ENCODE measurements at places on chromosomes 7 and 10.

GRCh38 chr10:72605122-72605521 is 20.8 kb downstream of the MICU1 start:
- DNase-seq = no peak

DNA sequence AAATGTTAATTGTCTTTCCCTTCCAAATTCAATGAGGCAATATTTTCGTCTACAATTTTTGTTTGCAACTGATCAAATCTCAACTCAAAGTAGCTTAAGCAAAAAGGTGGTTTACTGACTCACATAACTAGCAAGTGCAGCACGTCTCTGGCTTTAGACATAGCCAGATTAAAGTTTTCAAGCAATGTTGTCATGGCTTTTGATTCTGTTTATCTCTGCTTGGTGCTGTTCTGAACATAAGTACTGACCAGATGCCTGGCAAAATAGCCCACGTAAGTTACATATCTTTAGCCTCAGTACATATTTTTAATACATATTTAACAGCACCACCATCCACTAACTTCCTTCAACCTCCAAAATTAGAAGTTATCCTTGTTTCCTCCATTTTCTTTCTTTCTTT is 877.9 kb downstream of the KCNMA1 start:
- no peak for DNase-seq

- no peak for DNase-seq
These were observed 492.0 kb upstream of the AKR1E2 start for GRCh38 chr10:4334015-4334414.

DNA sequence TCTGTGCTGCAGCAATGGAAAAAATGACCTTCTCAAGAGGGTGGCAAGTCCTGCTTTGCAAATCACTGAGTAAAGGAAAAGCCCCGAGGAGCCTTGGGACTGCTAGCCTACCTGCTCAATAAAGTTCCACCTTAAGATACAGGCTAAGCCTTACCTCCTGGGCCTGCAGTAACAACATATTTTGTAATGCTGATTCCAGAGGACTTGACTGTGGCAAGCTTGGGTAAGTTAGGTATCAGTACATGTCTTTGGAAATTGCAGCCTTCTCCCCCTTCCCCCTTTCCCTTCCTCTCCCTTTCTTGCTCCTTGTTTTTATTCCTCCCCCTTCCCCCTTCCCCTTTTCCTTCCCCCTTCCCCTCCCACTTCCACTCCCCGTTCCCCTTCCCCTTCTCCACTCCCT is 126.2 kb downstream of the SORCS3 start:
- no peak for DNase-seq

DNA sequence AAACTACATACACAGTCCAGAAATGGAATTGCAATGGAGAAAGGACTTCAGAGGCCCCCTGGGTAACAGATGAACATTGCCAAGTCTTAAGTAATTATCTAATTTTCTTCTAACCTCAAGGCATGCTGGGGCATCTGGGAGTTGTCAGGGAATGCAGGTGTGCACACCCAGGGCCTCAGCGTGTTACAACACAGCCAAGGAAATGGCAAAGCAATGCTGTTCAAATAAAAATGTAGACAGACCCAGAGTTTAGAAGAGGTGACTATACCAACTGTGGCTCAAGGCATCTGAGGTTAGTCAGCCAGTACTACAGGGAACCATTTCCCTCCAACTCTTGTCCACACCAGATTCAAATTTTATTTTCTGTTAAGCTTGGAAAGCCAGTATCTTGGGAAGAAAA is 73.6 kb downstream of the CCDC3 start:
- no peak for DNase-seq

- DNase-seq = no peak
These were observed 158.8 kb upstream of the GRB10 start for GRCh38 chr7:50941525-50941924.

DNA sequence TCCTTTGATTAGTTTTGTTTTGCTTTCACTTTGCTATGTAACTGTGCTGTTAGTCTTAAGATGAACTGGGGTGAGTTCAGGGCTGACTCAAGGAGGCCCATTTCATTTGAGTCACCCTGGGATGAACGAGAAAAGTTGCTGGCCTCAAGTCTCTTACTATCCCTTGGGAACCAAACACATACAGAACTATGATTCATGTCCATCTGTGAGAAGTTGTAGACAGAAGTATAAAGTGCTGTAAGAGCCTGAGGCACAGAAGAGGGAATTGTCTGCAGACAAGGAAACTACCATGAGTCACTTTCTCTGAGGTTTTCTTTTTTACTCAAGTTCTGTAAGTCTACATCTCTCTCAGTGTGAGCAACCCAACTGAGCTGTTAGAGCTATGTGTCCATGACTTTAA is 179.8 kb upstream of the CSTF2T start:
- no peak for DNase-seq

DNA sequence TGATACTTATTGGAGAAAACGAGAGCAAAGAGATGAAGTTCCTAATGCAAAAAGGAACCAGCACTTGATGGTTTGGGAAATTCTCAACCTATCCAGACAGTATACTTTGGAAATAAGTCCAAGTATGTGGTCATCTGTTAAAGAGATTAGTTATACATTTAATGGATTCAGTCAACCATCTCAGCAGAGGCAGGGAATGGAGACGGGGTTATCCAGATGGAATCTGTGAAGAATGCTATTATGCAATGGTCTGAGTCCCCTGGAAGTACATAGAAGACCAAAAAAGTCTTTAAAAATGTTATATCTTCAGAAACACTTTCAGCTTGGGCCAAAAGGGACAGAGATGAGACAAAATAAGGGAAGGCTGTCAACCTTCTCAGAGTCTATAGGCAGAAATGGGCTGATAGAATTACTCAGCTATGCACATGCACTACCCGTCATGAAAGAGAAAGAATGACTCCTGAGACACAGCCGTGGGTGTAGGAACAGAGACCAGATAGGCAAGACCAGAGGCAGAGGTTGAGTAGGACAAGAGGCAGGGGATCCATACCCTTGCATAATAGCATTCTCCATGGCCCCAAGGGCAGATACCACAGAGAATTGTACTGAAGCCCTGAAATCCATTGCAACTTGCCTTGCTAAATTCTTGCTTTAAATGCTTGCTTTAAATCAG is 738.8 kb upstream of the POT1 start:
- no peak for DNase-seq

All from stimulated activated CD4-positive, alpha-beta T cell treated with anti-CD3 and anti-CD28 coated beads, Interleukin-15, amount 100 ng/mL, for 1 hour (primary cell).